ENCODE measurements at places on chromosomes 7 and 10. TPM values are rescaled to one million over a fixed set of nuclear protein-coding genes. Genes with fewer than 3 reads are reported as not detected.
A peak's percentile ranks its signal among the peaks of the same experiment; 100 is the strongest.

GRCh38 chr7:43449577-43449976 lies 133.3 kb upstream of the STK17A start:
- no peak for DNase-seq

DNA sequence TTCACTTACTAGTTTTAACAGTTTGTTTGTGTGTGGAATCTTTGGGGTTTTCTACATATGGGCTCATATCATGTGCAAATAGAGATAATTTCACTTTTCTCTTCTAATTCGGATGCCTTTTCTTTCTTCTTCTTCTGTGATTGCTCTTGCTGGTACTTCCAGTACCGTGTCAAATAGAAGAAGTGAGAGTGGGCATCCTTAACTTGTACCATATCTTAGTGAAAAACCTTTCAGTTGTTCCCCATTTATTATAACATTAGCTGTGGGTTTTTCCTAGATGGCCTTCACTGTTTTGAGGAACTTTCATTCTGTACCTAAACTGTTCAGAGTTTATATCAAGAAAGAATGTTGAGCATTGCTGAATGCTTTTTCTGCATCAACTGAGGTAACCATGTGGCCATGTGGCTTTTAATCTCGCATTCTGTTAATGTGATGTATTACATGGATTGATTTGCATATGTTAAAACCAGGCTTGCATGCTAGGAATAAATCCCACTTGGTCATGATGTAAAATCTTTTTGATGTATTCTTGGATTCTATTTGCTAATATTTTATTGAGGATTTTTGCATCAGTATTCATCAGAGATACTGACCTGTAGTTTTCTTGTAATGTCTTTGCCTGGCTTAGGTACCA lies 78.7 kb downstream of the FAM107B start:
- no peak for DNase-seq

DNA sequence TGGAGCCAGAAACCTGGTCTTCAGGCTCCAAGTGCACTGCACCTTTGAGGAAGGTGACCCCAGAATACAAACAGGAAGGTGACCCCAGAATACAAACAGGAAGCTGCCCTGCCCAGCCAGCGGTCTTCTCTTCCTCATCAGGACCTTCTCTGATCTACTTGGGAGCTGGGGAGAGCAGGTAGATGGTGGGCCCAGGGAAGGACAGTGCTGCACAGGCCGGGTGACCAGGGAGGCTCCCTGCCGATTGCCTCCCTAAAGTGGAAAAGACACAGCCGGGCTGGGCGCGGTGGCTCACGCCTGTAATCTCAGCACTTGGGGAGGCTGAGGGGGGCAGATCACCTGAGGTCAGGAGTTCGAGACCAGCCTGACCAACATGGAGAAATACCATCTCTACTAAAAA lies 151.8 kb upstream of the CHST15 start:
- no peak for DNase-seq

DNA sequence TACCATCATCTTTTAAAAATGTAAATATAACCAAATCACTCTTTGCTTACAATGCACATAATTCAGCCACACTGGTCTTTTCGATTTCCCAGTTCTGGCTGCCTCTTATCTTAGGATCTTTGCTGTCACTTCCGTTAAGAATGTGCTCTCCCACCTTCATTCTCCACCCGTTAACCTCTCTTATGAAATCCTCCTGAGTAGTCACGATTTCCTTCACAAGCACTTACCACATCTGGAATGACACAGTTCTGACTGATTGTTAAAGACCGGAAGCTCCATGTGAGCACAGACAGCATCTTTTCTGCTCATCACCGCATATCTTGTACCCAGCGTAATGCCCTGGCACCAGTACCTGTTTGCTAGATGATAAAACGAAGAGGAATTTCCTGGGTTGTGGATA lies 84.3 kb downstream of the CUL2 start:
- peak; percentile 77 for DNase-seq

- DNase-seq = no peak
Measured at GRCh38 chr7:47217570-47218360, 364.1 kb downstream of the TNS3 start.

DNA sequence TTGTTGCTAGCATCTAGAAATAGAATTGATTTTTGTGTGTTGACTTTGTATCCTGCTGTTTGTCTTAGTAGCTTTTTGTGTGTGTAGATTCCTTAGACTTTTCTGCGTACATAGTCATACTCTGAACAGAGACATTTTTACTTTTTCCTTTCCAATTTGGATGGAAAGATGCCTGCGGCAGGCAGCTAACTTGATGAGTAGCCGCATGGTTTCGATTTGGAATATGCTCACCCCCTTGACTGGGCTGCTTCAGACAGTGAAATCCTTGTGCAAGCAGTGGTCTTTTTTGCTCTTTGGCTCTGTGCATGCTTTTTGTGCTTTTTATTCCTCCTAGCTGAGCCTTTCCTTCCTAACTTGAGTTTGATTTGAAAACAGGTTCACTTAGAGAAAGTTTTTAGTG lies 71.8 kb downstream of the HHEX start:
- no peak for DNase-seq

DNA sequence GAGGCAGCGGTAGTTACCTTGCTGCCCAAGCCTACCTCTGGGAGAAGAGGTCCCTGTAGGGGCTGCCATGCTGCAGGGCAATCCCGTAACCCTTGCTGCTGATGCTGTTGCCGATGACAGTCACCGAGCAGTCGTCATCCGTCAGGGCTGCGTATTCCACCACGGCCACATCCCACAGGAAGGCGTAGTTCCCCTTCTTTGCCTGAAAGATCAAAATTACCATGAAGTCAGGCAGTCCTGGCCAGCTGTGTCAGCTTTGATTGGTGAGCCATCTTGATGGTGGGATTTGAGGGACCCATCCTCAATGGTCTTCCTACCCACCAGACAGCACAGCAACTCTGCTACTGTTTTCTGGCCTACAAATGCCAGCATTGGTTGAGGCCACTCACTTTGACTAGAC lies 746.8 kb downstream of the GRID1 start:
- no peak for DNase-seq

- no peak for DNase-seq
Measured at GRCh38 chr7:112116894-112117293, 89.3 kb downstream of the DOCK4 start.

- no peak for DNase-seq
Measured at GRCh38 chr7:15005672-15006071, 103.1 kb upstream of the DGKB start.

- no peak for DNase-seq
Measured at GRCh38 chr10:85318809-85319807, 990.7 kb downstream of the CCSER2 start.

DNA sequence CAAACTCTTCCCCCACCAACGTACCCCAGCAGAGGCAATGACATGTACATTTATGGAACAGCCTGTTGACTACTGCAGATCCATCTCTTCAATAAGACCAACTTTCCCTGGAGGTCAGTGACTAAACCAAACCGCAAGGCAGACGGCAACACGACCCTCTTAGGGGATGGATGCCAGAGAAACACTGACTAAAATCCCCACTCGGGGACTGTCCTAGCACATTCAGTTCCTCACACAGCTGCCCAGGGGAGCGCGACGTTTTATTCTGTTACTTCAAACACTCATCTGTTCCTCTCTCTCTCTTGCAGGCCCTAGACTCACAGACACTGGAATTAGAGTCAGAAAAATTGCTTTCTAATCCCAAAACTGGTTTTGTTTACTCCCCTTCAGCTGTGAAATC lies 146.5 kb upstream of the PRSS1 start:
- DNase-seq = no peak

TCAF2 gene
- 7.3 TPM for total RNA-seq

HECW1 gene
- total RNA-seq = not detected

Data from dermis microvascular lymphatic vessel endothelial cell (primary cell).